ENCODE measurements at places on chromosomes 4 and X. TPM values are rescaled to one million over a fixed set of nuclear protein-coding genes. Genes with fewer than 3 reads are reported as not detected.

GRCh38 chrX:53224860-53225797 is at the start of gene KDM5C:
TSS of gene KDM5C (minus strand) at chrX:53225207. CDS start at chrX:53224889, 318 bp downstream.
- DNase-seq = peak; percentile 92

DNA sequence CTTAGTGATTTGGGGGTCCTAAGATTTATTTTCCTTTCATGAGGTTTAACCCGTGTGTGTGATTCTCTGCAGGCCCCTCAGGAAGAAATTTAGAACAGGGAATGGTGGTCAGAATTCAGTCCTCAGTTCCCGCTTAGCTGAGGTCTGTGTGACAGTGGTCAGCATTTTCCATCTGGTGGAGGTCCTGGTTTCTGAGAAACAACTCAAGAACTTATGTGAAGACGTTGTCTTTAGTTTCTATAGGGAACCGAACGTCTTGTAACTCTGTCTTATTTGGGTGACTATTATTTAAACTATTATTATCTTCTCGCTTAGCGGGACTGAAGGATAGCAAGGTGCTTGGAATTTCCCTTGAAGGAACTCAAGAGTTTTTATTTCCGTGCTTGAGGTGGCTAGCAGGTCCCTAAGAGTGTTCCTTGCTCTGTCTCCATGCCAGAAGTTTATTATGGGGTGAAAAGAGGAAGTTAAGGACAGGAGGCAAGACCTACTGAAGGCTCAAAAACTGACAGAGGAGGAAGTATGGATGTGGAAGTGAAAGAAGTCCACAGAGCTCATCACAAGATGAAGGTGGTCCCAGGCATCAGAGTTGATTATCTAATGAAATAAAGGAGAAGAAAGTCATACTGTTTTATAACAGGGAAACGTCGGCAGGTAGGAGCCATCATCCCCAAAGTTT is 9.4 kb downstream of the MGST2 start:
- no peak for DNase-seq

DNA sequence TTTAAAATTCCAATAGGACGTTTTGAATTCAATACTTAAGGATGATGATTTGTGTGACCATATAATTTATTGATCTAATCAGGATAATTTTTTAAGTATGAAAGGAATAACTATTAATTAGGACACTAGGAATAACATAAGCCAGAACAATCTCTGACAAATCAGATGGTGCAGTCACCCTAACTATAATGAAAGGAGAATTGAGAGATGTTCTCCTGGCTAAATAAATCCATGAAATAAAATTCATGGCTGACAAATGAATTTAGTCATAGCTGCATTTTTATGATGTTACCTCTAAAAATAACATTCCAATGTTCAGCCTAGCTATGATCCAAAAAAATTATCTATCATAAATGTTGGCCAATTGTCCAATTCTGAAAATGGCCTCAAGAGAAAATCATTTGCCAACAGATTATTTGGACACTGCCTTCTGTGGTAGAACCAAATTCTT is 190.6 kb upstream of the NEIL3 start:
- DNase-seq = no peak

Gene PTCHD1
- 0.08 TPM for total RNA-seq

Data from Right ventricle myocardium superior (tissue), 1 donor.